Substantia nigra (tissue), 51 donors: ENCODE measurements at places on chromosomes 12 and 14.

DNA sequence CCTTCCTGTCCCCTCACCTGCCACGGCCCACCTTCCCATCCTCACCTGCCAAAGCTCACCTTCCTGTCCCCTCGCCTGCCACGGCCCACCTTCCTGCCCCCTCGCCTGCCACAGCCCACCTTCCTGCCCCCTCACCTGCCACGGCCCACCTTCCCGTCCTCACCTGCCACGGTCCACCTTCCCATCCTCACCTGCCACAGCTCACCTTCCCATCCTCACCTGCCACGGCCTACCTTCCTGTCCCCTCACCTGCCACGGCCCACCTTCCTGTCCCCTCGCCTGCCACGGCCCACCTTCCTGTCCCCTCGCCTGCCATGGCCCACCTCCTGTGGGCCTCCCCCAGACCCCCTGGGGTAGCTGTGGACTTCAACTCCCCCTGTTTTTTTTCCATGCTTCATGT, 48.8 kb upstream of the GPR68 start:
- DNase-seq = no peak

DNA sequence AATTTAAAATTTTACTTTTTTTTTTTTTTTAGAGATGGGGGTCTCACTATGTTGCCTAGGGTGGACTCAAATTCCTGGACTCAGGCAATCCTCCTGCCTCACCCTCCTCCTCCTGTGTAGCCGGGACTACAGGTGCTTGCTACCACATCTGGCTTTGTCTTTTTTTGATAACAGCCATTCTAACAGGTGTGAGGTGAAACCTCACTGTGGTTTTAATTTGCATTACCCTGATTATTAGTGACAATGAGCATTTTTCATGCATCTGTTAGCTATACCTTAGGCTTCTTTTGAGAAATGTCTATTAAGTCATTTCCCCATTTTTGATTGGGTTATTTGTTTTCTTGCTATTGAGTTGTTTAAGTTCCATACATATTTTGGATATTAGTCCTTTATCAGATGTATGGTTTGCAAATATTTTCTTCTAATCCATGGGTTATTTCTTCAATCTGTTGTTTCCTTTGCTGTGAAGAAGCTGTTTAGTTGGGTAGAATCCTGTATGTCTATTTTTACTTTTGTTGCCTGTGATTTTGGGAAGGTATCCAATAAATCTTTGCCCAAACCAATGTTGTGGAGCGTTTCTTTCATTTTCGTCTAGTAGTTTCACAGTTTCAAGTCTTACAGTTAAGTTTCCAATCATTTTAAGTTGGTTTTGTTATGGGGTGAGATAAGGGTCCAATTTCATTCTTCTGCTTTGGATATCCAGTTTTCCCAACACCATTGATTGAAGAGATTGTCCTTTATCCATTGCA, 86.1 kb downstream of the MYF5 start:
- DNase-seq = no peak

GRCh38 chr12:112606611-112607365, 184.8 kb upstream of the RPH3A start:
- DNase-seq = no peak

DNA sequence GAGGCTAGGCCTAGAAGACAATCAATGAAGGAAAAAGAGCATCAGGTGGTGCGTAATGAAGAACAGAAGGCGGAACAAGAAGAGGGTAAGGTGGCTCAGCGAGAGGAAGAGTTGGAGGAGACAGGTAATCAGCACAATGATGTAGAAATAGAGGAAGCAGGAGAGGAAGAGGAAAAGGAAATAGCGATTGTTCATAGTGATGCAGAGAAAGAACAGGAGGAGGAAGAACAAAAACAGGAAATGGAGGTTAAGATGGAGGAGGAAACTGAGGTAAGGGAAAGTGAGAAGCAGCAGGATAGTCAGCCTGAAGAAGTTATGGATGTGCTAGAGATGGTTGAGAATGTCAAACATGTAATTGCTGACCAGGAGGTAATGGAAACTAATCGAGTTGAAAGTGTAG, 5.5 kb downstream of the PNN start:
- no peak for DNase-seq

GRCh38 chr14:29716150-29716549, 211.5 kb downstream of the PRKD1 start:
- no peak for DNase-seq
